ENCODE measurements at places on chromosomes 6 and 20.

- no peak for DNase-seq
Observed at GRCh38 chr20:1381753-1382591, 10.9 kb downstream of the FKBP1A start.

GRCh38 chr6:36160147-36160760, 29.9 kb downstream of the MAPK13 start:
- DNase-seq, result no peak

DNA sequence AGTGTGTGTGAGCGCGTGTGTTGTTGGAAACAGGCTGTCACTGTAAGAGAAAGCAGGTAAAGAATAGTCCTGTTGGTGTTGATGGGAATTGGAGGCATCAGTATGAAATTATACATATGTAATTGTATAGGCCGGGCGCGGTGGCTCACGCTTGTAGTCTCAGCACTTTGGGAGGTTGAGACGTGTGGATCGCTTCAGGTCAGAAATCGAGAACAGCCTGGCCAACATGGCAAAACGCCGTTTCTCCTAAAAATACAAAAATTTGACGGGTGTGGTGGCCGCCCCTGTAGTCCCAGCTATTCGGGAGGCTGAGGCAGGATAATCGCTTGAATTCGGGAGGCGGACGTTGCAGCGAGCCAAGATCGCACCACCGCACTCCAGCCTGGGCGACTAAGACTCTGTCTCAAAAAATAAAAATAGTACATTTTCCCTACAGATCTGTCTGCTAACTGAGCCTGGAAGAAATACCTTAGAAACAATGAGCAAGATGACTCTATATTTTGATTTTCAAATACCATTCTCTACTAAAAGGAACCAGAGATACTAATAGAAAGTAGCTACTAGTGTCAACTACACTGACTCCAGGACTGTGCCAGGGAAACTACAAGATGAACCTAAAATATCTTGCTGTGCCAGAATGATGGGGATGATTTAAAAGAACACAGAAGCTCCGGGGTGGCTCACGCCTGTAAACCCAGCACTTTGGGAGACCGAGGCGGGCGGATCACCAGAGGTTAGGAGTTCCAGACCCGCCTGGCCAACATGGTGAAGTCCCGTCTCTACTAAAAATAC, 110.8 kb downstream of the TRIM27 start:
- DNase-seq, result no peak

DNA sequence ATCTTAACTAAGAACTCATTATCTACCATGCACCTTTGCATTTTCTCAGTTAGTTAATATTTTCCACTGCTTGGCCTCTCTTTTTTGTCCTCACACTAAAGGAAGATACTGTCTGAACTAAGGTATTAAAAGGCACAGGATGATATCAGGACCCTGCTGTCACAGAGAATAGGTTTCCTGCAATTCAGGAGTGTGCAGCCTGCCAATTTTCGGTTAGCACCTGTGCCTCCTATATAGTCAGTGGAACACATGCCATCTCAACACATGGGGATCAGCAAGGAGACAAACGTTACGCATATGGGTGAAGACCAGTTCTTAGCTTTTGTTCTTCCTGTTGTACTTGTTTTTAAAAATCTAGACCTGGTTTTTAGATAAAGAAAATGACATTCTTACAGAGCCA, 71.0 kb downstream of the FUT9 start:
- no peak for DNase-seq

DNA sequence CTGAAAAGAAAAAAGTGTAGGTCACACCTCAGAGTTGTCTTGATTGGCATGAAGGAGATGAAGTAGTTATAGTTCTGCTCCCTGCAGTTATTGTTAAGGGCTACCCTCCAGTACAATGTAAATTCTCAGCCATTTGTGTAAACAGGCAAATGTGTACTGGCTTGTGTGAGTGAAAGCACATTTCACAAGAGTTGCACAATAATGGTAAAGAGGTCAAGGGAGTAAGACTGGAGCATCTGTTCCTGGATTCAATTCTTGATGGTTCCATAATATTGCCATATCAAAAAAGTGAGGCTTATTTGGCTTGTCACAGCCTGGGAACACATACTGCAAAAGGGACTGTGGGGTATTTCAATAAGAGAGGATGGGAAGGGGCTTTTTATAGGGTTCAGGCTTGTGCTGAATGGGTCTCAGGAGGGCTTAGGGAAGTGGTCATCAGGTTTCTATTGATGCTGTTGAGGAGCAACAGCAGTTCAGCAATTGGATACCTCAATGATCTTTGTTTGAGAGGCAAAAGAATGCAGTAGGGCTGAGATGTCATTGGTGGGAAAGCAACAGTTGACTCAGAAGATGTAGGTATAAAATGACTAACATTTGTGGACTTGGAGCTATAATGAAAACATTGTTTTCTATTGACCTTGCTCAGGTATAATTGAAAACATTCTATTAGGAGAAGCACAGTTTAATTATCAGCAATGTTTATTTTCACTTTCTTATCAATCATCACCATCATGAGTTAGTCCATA, 402.6 kb downstream of the BCKDHB start:
- no peak for DNase-seq

DNA sequence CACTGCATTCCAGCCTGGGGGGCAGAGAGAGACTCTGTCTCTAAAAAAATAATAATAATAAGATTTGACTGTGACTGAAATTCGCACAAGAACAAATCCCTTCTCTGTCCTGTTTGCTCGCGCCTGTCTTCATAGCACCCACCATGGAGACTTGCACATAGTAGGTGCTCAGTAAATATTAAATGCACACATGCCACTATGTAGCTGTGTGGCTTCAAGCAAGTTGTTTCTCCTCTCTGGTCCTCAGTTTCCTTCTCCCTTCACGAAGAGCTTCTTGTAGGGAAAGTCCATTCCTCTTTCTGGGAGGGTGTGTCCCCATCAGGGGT, 15.4 kb upstream of the PTGIS start:
- DNase-seq, result no peak

- DNase-seq, result no peak
Observed at GRCh38 chr6:82783587-82784236, 281.9 kb downstream of the UBE3D start.

DNA sequence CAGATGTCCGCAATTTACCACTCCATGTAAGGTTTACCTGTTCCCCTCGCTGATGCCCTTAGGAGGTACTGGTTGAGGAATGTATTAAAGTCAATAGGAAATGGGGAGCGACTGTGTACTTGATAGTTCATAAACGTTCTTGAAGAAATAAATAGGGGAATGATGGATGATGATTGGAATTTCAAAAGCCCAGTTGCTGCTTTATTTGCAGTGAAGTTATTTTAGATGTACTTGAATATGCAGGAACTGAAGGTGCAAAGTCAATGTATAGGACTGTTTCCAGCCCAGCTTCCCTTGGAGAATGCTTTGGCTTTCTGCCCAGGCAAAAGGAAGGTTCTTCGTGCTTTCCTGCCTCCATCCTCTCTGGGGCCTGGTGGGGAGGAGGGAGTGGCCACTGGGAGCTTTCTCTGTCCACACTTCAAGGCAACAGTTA, 19.8 kb downstream of the ADGRF5 start:
- DNase-seq, result no peak

- no peak for DNase-seq
Observed at GRCh38 chr6:30091577-30092381, 16.2 kb upstream of the RNF39 start.

DNA sequence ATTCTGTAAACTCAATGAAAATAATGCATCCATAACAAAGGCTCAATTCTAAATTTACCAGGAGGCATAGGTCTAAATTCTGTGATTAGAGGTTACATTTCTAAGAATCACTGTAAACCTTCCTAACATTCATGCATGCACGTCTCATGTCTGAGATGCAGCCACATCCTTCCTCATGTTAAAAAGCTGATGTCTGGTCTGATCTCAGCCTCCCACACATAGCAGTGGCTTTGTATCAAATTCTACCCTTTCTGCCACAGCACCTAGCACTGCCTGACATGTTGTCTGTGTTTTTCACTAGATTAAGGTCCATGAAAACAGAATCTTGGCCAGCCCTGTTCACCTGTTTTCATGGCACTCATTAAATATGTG, 171.1 kb downstream of the WDR27 start:
- no peak for DNase-seq

DNA sequence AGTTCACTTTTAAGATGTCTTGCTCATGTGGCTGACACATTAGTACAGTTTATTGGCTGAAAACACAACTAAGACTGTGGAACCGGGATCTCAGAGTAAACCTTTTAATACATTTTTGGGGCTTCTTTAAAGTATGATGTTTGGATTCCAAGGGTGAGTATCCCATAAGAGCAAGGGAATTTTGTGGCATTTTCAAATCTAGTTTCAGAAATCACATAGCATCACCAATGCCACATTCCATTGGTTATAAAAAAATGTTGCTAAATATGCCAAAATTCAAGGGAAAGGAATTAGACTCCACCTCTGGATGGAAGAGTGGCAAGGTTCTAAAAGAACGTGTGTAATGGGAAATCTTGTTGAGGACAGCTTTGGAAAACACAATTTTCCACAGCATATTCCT, 338.6 kb downstream of the COL12A1 start:
- no peak for DNase-seq

GRCh38 chr20:3276680-3277015, 37.7 kb upstream of the SLC4A11 start:
- DNase-seq, result no peak

DNA sequence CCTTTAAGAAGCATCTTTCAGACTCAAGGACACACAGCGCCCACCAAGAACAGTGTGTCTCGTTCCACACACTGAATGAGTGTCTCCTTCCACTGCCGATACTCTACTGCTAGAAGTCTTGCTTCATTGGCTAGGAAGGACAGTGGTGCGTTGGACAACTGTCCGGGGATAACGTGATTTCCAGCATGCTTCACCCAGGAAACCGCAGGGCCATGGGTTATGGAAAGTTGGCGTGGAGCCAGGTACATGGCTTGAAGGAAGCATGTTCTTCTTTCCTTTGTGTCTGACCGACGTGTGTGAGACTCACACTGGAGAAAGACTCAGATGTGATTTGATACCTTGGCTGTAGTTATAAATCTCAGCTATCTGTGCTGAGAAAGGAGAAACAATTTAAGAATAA, 73.2 kb downstream of the SMOC2 start:
- DNase-seq, result no peak

DNA sequence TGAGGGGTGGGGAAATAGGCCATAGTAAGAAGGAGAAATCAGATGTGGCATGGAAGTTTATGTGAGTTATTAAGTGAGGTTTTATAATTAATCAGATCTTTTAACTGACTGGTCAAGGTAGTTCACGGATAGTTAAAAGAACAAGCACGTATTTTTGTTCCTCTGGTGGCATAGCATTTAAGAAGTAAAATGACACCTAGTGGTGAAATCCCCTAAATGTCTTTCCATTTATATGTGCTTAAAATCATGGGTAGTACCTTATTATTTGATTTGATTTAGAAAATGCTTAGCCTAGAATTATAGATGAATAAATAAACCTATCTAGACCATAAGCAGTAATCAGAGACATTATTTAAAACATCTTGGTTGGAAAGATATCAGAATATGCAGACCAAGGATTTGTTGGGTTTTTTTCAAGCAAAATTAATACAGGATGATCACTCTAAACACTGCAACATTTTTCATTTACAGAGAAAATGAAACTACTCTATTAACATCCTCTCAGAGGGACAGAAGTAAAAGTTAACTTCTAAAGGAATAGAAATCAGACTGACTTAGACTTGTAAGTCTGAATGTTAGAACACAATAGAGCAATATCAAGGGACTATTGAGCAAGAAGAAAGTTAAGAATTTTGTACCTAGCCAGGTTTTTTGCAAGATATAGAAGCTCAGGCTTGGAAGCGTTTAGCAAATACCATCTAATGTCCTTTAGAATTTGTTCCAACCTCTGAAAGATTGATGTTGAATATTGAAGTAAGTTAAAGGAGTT, 81.1 kb downstream of the STXBP5 start:
- peak; percentile 26 for DNase-seq

DNA sequence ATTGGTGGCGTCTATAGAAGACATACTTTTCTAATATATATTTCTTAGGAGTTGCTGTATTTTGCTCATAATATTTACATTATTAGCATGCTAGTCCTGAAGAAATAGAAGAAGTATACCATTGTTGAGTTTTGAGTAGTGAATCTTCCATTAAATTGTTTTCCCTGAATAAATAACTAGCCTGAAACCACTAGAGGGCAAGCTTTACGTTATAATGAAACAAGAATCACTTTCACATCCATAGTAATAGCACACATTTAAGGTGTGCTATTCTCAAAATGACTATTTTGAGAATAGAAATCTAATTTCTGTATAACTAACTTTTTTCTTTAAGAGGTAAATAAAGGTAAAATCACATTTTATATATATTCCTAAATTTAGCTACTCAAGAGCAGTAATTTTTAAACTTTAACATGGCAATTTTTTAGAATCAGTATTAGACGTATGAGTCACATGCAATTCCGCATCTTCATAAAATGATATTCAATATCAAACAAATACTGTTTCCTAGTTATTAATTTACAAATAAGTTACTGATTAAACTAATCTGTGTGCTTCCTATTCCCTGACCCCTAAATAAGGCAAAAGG, 213.2 kb upstream of the MANEA start:
- no peak for DNase-seq

DNA sequence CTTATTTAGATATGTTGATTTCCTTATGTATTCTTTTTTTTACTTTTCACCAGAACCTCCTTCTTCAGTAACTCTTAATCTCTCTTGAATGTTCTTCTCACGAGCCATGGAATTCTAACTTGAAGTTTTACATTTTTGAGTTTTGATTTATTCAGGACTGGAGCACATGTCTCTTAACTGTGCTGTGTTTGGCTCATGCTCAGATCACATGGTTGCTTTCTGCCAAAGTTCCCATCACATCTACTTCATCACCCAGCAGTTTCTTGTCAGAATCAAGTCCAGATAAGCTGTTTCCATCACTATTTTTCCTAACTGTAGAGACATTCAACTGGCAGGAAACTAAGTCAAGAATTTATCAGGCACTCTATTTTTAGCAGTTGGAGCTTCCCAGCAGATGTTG, 31.7 kb downstream of the SLC35A1 start:
- DNase-seq, result no peak

- DNase-seq, result no peak
Observed at GRCh38 chr6:162315291-162315690, 412.3 kb downstream of the PRKN start.

- no peak for DNase-seq
Observed at GRCh38 chr6:161198176-161198575, 75.7 kb downstream of the AGPAT4 start.

DNA sequence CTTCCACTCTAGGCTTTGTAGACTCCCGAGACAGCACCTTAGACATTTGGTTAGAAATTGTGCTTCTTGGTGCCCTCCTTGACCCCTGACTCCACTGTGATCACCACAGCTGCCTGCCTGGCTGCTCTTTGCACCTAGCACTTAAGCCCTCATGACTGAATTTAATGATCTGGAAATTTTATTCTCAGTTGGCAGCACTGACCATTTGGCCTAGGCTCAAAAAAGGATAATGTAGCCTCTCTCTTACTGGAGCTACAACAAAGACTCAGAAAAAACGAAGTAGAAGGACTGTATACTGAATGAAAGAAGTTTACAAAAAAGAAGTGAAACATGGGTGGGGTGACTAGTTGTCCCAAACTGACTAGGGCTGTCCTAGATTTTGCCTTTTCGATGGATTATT, 11.3 kb upstream of the ABRACL start:
- DNase-seq, result no peak

GRCh38 chr6:90502866-90503407, 83.9 kb downstream of the MAP3K7 start:
- DNase-seq, result no peak

GRCh38 chr6:52176550-52176949, 9.6 kb upstream of the IL17A start:
- no peak for DNase-seq

- no peak for DNase-seq
Observed at GRCh38 chr6:139373928-139374356, 506 bp downstream of the CITED2 start.
